ENCODE measurements at places on chromosomes 3 and 15.

DNA sequence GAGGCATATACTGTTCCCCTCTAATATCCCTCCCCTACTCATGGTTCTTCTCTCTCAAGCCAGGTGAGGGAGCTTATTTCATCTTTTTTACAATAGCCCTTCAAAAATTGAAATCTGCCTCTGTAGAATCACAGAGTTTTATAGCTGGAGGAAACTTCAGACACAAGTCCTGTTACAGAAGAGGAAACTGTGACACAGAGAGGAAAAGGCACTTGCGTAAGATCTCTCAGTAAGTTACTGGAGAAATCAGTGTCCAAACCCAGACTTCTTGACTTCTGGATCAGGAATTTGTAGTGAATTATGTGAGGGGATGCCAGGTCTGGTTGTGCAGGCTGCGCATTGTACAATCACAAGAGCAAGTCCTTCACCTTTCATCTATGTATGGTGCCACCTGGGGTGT, 4.6 kb downstream of the FGD5 start:
- no peak for DNase-seq

DNA sequence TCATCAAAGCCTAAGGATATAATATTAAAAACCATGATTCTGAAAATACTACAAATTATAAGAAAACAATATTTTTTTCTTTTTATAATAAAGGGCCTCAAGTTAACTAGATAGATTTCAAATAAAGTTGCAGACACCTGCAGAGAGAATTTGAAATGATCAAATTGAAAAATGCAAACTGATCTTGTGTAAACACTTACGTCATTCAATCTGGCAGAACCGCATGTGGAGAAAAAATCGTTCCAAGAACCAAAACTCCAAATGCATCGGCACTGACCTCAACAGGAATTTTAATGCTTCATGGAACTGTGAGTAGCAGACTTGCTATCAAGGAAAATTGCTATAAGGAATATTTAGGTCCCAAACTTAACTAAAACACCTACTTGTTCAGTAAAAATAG, 17.2 kb downstream of the CPA3 start:
- no peak for DNase-seq

DNA sequence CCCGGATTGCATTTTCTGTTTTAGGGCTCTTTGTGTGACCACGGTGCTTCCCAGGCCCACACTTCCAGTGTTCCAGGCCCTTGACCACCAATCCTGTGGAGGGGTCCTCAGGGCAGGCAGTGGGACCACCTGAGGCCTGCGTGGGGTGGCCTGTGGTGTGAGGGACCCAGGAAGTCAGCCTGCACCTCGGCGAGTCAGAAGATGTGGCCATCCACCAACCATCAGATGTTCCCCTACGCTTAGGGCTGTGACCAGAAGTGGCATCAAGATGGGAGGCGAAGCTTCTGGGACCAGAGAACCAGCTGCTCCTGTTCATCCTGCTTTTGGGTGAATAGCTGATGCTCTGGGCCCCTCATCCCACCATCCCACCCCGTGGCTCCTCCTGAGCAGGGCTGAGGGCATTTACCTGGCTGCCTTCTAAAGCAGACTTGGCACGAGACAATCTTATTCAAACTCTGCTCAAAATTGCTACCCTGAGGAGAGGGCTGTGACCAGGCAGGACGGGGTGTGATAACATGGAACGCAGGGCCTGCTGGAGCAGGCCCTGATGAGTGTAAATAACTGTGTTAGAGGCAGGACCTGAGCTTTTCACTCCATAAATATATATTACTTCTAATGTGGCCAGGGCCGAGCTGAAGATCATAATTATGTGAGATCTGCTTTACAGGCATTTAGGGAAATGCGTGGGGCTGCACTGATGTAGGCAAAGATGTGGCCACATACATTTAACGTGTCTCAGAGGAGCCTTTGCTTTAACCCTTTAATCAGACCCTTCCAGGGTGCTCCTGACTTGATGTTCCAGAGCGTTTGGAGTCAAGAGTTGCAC, 28.8 kb downstream of the SMAD3 start:
- DNase-seq: no peak

DNA sequence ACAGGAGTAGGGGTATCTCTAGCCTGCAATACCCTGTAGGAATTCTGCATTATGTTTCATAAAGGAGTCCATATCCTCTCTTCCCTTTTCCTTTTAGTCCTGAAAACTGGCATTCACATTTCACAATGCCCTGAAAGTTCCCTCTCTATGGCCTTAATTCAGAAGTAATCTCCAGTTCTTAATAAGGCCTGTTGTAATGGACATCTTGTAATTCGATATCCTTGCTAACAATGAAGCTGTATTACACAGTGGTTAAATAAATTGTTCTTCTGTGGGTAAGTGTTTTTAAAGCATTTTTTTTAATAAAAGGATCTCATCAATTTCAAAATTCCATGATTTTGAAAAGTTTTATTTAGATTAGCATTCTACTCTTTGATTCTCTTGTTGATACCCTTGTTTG, 34.3 kb upstream of the NEO1 start:
- DNase-seq: no peak

- no peak for DNase-seq
These were observed 59.1 kb upstream of the RASGRP1 start for GRCh38 chr15:38623744-38624143.

DNA sequence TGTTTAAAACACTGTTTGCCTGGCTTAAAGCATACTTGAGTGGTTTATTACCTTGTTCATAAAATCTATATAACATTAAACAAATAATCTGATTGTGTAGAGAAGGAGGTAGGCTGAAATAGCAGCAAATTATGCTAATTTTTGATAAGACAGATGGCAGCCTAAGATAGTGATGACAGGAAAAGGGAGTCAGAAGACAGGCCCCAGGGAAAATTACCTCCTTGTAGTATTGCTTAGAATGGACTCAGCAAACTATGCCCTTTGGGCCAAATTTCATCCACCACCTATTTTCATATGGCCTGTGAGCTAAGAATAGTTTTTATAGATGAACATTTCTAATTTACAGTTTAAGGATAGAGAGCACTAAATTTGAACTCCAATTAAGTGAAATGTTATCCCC, 37.8 kb downstream of the CHD2 start:
- no peak for DNase-seq

- no peak for DNase-seq
These were observed 78.2 kb upstream of the BLM start for GRCh38 chr15:90638963-90639362.

GRCh38 chr15:70286113-70286806, 188.5 kb upstream of the TLE3 start:
- DNase-seq: no peak

DNA sequence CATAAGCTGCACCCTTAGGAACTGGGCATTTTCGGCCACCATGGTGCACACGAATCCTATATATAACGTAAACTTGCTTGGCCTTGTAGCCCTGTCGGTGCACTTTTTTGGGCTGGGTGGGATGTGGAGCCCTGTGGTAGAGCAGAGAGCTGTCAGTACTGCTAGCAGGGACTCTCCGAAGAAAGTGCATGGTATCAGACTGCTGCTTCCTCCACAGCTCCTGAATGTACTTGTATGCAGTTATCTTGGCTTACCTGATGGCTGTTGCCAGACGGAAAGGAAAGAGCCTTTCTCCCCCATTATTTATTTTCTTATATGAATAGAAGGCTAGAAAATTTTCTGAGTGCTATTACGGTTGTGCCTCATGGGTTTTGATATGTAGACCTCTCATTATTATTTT, 8.4 kb downstream of the GALK2 start:
- DNase-seq: no peak

DNA sequence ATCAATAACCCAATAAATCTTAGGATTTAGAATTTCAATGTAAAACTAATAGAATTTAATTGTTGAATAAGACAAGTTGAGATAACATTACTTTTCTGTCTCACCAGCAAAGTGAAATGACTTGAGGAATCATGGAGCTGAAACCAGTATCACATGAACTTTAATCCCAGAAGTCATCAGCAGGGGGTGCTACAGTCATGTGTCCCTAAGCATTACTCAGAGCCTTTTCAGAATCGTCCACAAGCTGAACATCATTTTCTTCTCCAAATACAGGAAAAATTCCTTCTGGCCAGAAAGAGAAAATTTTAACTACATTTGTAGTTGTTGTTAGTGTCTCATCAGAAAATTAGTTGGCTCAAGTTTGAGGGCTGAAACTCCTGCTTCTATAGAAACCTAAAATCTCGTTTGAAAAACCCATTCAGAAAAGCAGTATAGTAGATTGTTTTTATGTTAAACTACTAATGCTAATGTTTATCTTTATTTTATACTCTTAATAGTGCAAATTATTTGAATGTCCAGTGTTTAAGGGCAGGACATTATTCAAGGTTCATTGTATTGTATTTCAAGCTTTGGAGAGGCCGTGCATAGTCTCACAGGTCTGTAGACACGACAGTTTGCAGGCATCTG, 384.1 kb downstream of the PLOD2 start:
- no peak for DNase-seq

DNA sequence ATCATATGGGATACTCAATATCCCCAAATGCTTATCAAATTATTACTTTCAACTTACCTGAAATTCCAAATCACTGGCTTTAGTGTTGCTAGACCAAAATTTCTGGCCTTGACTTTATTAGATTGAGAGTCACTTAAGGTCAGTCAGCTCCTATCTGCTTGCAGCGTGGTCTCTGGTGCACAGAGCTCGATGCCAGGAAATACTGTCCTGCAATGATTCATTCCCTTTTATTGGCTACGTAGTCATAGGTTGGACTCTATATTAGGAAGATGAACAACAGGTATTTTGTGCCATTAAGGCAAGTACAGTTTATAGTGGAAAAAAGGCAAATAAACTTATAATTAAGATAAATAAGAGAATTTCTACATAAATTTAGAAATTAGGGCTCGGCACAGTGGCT, 378.6 kb upstream of the MCTP2 start:
- no peak for DNase-seq

- no peak for DNase-seq
These were observed 60.1 kb upstream of the ACTC1 start for GRCh38 chr15:34855413-34855812.

DNA sequence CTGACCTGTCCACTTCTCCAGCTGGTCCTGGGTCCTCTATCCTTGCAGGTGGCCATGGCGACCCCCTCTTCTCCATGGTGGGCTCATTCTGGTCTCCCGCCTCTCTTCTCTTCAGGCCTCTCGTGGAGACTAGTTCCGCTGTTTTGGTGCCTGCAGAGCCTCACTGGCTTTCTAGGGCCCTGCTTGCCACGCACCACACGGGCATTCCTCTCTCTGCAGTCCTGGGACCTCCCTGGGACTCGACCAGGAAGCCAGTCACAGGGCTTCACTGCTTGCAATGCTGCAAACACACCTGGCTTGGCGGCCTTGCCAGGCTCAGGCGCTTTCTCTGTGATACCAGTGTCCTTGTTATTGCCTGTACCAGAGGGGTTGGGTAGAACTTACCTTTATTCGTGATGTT, 9.1 kb downstream of the SLC28A1 start:
- DNase-seq: no peak

GRCh38 chr3:39433642-39434041, 27.1 kb downstream of the RPSA start:
- DNase-seq: no peak

DNA sequence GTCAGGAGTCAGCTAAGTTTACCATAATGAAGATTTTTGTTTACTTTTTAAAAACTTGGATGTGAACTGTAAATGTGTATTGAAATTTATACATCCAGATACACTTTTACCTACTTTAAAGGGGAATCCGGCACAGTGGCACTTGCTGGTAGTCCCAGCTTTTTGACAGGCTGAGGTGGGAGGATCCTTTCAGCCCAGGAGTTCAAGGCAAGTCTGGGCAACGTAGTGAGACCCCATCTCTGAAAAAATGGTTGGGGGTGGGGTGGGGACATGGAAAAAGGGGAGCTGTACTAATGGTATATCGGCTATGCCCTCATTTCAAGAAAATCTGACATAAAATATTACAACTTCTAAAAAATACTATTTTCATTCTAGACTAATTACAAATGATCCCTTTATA, 95.8 kb upstream of the CGNL1 start:
- DNase-seq: no peak

- DNase-seq: no peak
These were observed 35.0 kb downstream of the ACAP2 start for GRCh38 chr3:195407531-195408409.

DNA sequence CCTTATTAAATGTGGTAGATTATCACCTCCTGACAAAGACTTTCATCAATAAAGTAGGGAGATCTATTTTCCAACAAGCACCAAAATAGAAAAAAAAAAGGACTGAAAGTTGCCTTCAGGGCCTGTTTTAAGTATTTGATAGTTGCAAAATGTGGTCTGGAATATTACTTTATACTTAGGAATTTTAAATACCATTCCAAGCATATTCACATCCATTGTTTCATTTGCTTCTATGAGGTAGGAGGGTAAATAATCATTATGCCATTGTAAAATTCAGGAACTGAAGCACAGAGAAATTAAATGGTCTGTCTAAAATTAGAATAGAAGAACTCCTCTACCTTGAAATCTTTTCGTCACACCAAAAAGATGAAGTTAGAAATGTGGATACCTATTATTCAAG, 110.0 kb downstream of the TMCC1 start:
- no peak for DNase-seq

- DNase-seq: peak; percentile 12
These were observed 23.4 kb upstream of the SEC13 start for GRCh38 chr3:10344147-10344943.

- DNase-seq: no peak
These were observed 67.1 kb upstream of the CDV3 start for GRCh38 chr3:133506215-133506901.

DNA sequence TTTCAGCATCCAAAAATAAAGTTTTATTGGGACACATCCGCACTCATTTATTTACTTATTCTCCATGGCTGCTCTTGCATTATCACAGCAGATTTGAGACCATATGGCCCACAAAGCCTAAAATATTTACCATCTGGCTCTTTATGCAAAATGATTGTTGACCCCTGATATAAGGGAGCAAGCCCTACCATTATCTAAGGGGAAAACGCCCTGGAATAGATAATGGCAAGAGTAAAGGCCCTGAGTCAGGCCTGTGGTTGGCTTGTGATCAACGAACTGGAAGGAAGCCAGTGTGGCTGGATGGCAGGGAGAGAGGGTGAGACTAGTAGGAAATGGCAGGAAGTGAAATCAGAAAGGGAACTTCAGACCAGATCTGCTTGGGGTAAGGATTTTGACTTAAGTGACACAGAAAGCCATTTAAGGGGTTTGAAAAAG, 24.6 kb upstream of the DMXL2 start:
- no peak for DNase-seq

DNA sequence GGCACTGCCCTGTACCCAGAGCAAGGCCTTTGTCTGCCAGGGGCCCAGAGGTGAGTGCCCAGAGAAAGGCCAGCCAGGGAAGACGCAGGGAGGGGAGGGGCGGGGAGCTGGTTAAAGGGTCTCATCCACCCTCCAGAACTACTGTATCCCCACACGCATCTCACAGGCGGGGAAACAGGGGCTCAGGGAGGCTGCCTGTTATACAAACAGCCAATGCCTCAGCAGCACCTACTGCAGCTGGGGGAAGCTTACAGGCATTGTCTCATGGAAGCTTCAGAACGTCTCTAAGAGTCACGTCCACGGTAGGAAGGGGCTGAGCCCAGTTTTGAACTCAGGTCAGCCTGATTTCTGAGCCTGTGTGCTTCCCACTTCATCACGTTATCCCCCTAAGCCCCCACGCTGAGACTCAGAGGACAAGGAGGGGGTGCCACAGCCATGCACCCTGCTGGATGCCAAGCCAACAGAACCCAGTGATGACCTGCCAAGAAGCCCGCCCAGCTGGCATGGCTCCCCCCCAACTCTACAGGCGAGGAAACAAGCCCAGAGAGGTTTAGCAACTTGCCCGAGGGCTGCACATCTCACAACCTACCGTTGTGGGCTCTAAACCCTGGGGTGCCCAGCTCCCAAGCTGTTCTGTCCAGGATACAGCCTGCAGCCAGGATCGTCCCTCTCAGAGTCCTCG, 54.5 kb downstream of the IQSEC1 start:
- no peak for DNase-seq
